Stimulated activated CD4-positive, alpha-beta T cell treated with anti-CD3 and anti-CD28 coated beads, Interleukin-1b, Interleukin-23, amount 100 ng/mL, for 1 hour (primary cell): ENCODE measurements at places on chromosomes 3 and 15.

GRCh38 chr3:127789990-127790881 is 32.1 kb downstream of the MGLL start:
- DNase-seq = no peak

DNA sequence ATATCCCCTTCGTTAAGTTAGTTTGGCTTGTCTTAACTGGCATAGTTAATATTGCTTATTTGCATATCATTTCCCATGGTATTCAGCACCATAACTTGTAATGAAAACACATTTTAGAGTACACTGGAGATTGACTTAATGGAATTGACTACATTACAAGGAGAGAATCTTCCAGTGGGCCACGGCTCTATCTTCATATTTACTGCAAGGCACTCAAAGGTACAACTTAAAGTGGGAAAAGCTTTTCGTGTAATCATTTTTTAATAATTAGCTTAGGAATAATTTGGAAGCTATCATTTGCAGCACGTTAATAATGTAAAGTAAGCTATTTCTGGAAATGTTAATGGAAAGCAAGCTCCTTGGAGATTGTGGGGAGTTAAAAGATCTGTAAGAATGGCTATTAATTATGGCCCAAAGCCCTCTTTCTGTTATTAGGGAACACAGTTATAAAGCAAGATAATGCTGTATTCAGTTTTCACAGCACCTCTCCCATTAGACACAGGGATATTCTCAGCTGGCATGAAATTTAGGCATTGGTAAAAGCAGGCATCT is 551.5 kb upstream of the RGMA start:
- DNase-seq = no peak

DNA sequence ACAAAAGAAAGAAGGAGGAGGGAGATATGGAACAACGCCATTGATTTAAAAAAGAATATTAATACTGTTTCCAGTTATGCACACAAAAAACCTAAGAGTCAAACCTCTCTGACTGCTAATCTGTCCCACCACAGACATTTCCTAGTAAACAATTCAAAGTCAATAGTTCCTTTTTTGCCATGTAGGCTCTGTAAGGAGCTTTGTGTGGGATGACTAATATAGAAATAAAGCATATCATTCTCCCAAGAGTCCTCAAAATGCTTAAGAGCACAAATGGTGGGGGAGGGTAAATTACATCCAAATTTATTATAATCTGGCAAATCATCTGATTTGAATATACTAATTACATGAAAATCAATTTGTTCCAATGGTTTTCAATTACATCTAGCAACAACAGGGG is 155.9 kb upstream of the CNTN4 start:
- no peak for DNase-seq

DNA sequence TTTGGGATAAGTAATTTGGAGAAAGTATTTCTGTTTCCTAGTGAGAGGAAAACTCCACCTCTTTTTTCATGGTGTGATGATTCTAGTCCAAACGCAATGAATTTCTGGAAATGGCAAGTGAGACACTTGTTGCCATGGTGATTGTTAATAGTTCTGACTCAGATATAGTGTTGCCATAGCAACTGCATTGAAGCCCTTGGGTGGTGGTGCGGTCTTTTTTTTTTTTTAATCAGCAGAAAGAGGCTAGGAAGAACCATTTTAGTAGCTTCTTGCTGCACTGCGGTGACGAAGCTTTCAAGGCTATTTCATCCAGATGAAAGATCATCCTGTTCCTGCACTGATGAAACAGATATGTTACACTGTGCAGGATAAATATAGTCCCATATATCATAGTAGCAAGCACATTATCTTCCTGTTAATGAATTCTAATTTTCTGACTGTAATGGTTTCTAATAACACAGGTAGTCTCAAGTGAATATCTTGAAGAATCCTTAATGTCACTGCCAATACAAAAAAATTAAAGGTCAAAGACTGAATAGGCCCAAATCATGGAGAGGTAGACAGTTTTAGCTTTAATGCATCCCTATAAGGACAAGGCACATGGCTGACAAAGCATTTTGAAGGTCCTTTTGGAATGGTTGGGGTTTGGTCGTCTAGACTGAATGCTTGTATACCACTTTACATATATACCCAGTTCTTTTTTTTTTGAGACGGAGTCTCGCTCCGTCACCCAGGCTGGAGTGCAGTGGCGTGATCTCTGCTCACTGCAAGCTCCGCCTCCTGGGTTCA is 125.1 kb upstream of the ZBTB20 start:
- DNase-seq = no peak

GRCh38 chr15:67043939-67044771 is 21.2 kb upstream of the SMAD3 start:
- no peak for DNase-seq

DNA sequence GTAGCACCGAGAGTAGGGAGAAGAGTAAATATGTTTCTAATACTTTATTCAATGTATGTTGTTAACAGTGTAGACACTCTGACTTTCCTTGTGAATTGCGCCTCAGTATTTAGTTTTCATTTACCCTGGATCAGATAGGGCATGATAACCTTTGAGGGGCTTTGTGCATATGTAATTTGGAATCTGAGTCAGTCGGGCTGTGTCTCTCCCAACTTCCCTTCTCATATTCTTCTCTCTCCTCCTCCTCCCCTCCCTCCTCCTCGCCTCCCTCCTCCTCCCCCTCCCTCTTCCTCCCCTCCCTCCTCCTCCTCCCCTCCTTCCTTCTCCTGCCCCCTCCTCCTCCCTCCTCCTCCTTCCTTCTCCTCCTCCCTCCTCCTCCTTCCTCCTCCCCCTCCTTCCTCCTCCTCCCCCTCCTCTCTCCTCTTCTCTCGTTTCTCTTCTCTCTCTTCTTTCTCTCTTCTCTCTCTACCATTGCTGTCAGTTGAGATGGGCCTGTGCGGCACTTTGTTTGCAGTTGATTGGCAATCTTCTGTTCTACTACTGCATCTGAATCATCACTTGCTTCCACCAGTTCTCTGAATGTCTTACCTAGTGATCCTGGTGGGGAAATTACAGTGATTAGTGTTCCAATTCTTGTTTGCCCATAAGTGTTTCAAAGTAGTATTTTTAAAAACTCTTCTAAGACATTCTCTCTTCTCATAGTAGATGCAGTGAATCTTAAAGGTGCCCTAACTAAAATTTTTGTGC is 162.3 kb downstream of the PGPEP1L start:
- no peak for DNase-seq

DNA sequence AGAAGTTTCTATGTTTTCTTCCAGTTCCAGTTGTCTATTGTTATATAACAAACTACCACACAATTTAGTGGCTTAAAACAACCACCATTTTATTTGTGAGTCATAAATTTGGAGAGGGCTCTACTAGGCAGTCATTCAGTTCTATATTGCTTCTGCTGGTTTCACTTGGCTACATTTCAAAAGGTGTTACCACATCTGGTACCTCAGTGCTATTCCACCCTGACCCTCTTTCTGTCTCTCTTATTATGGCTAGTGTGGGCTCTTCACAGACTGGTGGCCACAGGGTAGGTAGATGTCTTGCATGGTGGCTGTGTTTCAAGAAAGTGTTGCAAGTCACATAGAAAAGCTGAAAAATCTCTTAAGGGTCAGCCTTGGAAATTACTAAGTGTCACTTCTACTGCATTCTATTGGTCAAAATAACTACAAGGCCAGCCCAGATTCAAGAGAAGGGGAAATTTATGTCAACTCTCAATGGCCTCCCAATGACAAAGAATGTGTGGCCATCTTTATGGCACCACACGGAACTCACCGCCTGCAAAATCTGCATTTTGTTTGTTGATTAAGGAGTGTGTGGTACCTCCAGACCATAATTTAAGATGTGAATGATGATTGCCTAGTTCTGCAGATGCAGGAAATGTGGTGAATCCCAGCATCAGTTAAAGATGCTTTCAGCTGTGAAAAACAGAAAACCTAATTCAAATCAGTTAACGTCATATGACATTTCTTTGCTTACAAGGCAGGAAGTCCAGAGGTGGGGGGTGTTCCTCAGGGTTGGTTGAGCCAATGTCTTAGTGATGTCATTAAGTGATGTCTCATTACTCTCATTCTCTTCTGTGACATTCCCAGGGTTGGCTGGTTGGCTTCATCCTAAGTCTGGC is 105.8 kb upstream of the RASGRP1 start:
- no peak for DNase-seq

- no peak for DNase-seq
Observed at GRCh38 chr15:100433304-100433703, 91.5 kb upstream of the ADAMTS17 start.

DNA sequence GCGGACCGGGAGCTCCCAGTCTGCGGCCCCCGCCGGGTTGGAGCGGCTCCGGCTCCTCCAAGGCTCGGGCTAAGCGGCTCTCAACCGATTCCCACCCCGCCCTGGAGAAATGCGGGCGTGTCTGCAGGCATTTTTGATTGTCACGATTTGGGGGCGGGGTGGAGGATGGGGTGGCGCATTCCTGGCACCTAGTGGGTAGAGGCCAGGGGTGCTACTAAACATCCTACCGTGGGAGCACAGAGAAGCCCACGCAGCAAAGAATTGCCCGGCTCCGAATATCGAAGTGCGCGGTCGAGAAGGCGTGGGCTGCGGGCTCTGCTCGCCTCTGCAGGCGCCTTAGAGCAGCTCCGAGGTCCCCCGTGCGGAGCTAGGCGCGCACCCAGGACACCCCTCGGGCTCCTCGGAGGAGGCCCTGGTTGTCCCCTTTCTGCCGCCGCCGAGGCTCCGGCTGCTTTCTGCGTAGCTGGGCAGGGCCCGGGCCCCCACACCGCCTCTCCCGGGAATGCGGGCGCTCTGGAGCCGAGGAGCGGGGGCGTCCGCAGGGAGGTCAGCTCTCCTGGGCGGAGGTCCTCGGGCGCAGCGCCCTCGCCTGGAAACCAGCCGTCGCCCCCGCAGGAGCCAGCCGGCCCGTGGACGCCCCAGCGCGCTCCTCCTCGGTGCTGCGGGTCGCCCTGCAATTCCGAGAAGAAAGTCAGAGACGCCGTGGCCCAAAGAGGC is 16.5 kb upstream of the LAMP3 start:
- no peak for DNase-seq

DNA sequence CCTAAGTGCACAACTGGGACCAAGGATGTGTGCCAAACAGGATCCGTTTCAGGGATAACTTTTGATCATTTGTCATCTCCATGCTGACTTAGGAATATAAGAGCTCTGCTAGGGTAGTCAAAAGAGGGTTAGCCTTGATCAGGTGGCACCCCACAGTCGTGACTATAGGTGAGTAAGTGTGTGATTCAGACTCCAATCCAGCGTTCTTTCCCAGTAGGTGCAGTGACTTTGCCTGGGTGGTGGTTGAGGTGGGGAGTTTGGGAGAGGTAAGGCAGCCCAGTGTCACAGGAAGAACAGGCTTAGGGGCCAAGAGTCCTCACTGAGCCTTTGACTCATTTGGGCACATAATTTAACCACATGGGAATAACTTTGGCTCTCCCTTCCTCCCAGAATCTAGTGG is 51.0 kb downstream of the CHDH start:
- DNase-seq = no peak

DNA sequence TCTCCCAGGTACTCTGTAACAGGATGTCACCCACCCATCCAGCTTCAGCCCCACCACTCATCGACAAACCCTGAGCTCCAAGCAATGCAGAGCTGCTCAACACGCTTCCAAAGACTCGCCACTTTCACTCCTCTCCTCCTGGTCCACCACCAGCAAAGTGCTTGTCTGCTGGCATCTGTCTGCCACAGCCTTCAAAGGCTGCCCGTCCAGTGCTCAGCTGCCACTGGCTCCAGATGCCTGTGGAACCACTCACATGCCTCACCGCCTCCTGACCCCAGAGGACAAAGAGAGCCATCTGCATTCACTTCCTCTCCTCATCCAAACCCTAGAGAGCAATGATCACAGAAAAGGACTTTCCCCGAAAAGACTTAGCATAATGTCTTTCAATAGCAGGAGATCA is 109.5 kb upstream of the OCA2 start:
- no peak for DNase-seq

- no peak for DNase-seq
Observed at GRCh38 chr3:144821583-144821982, 850.0 kb downstream of the DIPK2A start.

DNA sequence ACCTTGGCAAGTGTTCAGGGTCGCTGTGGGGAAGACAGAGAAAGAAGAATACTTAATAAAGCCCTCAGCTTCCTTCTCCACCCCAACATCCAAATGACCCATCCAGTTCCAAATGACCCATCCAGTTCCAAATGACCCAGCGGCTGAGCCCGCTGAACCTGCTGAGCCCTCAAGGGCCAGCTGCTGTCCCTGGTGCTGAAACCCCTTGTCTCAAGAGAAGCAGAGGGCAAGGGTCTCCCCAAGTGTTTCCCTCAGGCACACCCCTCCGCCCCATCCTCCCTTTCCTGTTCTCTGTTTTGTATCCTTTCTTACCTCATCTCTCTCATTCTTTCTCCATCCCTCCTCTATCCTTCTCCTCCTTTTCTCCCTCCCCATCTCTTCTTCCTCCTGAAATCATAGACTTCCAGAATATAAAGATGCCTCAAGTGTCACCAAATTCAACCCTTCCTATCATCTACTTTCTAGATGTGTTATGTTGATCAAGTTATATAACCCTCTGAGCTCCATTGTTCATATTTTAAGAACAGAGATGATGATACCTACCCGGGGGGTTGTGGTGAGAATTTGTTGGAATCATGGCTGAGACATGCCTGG is 29.0 kb downstream of the CCDC33 start:
- DNase-seq = no peak

- no peak for DNase-seq
Observed at GRCh38 chr3:48697952-48698351, 12.2 kb upstream of the NCKIPSD start.

- DNase-seq = no peak
Observed at GRCh38 chr3:102179326-102180177, 255.3 kb upstream of the ZPLD1 start.

- no peak for DNase-seq
Observed at GRCh38 chr15:88658972-88659931, 20.4 kb downstream of the ISG20 start.

- DNase-seq = no peak
Observed at GRCh38 chr15:68401496-68402431, 30.2 kb downstream of the ITGA11 start.

- DNase-seq = no peak
Observed at GRCh38 chr3:98326105-98326893, 27.4 kb upstream of the OR5K4 start.

DNA sequence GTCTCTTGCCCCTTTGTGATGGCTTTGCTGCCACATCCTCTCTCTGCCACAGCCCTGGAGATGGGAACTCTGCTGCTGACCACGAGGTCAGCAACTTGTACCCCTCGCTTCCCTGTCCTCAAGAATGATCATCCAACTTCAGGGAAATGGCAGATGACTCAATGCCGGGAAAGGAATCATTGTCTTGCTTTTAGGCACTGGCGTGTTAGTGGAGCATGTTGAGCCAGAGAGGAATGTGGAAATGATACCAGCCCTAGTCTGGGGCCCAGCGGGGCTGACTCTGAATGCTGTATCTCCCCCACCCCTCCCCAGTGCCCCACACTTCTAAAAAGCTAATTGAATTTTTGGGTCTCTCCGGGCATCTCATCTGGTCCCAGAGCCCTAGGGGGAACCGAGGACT is 184.9 kb upstream of the BHLHE40 start:
- no peak for DNase-seq

DNA sequence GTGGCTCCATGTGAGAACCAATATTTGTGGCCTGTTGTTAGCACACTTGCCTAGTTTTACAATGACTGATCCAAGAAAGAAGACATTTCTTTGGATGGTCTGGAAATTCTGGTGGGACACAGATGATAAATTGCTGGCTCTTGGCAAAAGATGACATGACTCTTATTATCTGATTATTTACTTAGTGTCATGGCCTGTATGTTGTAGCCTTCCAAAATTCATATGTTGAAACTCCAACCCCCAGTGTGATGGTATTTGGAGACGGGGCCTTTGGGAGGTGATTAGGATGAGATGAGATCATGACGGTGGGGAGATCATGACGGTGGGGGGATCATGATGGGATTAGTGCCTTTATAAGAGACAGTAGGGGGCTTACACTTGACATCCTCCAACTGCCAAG is 30.0 kb upstream of the AKAP13 start:
- no peak for DNase-seq
